ENCODE measurements at places on chromosomes 2 and 18.
A peak's percentile ranks its signal among the peaks of the same experiment; 100 is the strongest.

DNA sequence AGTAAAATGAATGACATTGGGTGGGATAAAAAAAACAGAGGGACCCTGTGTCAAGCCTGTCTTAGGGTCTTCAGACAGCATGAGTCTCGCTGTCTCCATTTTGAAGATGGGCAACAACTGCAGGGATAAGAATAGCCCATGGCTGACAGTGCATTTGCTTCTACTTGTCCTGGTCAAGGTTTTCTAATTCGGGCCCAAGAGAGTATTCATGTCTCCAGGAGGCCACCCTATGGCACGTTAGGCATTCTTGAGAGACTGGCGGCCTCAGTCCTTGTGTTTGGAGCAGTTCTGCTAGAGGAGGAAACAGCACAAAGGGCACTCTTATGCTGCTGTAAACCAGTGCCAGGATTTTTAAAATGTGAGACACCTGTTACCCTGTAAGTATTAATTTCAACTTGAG lies 9.5 kb upstream of the MYL1 start:
- DNase-seq = no peak

- no peak for DNase-seq
Observed at GRCh38 chr18:75309564-75309963, 99.0 kb downstream of the TSHZ1 start.

DNA sequence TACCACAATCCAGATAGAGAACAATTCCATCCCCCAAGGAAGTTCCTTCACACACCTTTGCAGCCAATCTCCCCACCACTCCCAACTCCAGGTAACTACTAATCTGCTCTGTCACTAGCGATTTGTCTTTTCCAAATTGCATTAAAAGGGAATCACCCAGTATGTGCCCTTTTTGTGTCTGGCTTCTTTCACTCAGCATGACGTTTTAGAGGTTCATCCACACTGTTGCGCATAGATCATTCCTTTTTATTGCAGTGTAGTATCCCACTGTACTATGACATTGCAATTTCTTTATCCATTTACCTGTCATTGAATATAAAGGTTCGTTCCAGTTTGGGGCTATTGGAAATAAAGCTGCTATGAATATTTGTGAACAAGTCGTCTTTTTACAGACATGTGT lies 31.6 kb downstream of the TNS1 start:
- DNase-seq = no peak

- DNase-seq = no peak
Observed at GRCh38 chr2:7154656-7155055, 237.4 kb downstream of the RNF144A start.

DNA sequence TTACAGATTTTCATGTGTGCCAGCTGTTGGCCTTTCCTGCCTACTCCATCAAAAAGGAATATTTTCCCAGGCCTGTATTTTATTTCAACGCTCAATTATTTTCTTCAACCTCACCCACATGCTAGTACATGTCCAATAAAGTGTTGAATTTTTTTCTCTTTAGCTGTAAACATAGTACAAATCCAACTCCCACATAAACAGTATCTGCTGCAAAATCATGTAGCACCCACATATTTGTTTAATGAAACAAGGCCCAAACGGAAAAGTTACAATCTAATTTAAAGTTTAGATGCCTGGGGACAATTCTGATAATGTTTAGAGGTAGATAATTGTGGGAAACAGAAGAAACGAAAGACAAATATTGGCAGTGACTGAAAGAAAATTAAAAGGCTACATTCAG lies 275.4 kb upstream of the ACVR2A start:
- DNase-seq = no peak

- peak; percentile 45 for DNase-seq
Observed at GRCh38 chr2:98086491-98087446, at the start of gene VWA3B. Gene VWA3B, plus strand, starts transcription at chr2:98087167. Its CDS starts 5,926 bp downstream, at chr2:98093093.

GRCh38 chr2:240431661-240432424 lies 3.6 kb upstream of the GPC1 start:
- DNase-seq = no peak

- no peak for DNase-seq
Observed at GRCh38 chr18:3836483-3837335, 386.7 kb downstream of the TGIF1 start.

- DNase-seq = peak; percentile 25
Observed at GRCh38 chr2:79511320-79511951, 1.4 kb upstream of the CTNNA2 start.

GRCh38 chr2:17388798-17389197 lies 129.4 kb downstream of the RAD51AP2 start:
- DNase-seq = no peak

- DNase-seq = peak; percentile 53
Observed at GRCh38 chr2:134410831-134411231, 157.0 kb downstream of the MGAT5 start.
